ENCODE measurements at places on chromosomes 1 and 21.
A peak's percentile ranks its signal among the peaks of the same experiment; 100 is the strongest.

DNA sequence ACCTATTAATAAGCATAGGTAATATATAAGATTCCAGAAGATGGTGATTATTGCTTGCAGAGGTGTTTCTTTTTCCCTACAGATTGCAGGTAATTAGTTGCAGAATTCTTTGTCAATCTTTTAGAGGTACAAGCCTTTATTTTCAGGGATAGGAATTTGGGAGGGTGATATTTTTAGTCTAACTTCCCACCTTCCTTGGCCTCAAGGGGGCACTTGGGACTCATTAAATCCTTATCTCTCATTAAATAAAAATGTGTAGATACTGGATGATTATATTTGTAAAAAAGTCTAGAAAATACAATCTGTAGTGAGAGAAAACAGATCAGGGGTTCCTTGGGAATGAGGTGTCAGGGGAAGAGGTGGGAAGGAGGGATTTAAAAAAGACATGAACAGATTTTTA is 179.2 kb downstream of the PATJ start:
- H3K36me3 ChIP-seq, result no peaks in the 10 kb centered on the region
- H3K4me1 ChIP-seq, result no peaks in the 10 kb centered on the region
- H3K27me3 ChIP-seq, result no peaks in the 10 kb centered on the region
- H3K27ac ChIP-seq, result no peak overlapping the region
- DNase-seq, result no peak

- H3K36me3 ChIP-seq, result no peaks in the 10 kb centered on the region
- no peaks in the 10 kb centered on the region for H3K27me3 ChIP-seq
- H3K27ac ChIP-seq, result no peak overlapping the region
Measured at GRCh38 chr21:25408666-25409065, 198.6 kb downstream of the MRPL39 start.

GRCh38 chr1:117641536-117641935 is 35.7 kb downstream of the TENT5C start:
- H3K4me3 ChIP-seq, result no peak overlapping the region
- H3K27me3 ChIP-seq, result peaks cover 5% of the 10 kb centered on the region
- H3K4me1 ChIP-seq, result peaks cover 14% of the 10 kb centered on the region

- H3K36me3 ChIP-seq, result no peaks in the 10 kb centered on the region
- no peak overlapping the region for H3K27ac ChIP-seq
- H3K27me3 ChIP-seq, result no peaks in the 10 kb centered on the region
- H3K4me3 ChIP-seq, result no peak overlapping the region
- H3K4me1 ChIP-seq, result no peaks in the 10 kb centered on the region
Measured at GRCh38 chr1:220368352-220369265, 96.4 kb upstream of the RAB3GAP2 start.

- no peak overlapping the region for H3K4me3 ChIP-seq
- no peak overlapping the region for H3K27ac ChIP-seq
- H3K36me3 ChIP-seq, result no peaks in the 10 kb centered on the region
- H3K27me3 ChIP-seq, result no peaks in the 10 kb centered on the region
- H3K4me1 ChIP-seq, result peaks cover 9% of the 10 kb centered on the region
- no peak for DNase-seq
Measured at GRCh38 chr1:165884009-165884689, 56.7 kb downstream of the UCK2 start.

DNA sequence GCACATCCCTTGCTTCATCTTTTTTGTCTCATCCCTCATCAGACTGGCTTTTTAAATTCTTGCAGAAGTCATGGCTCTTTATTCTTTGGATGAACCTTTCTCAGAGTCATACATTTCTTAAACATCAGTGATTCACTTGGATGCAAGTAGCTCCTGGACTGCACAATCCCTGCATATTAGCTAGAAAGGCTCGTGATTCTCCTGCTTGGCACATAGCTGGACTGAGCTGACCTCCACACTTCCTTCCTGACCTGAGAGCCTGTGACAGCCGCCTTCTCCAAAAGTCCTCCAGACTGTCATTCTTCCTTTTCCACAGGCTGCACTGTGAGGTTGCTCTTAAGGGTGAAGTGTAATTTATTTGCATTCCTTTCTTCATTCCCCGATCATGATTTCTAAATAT is 109.4 kb downstream of the RGL1 start:
- DNase-seq, result no peak
- H3K27ac ChIP-seq, result no peak overlapping the region
- peaks cover 37% of the 10 kb centered on the region for H3K4me1 ChIP-seq
- no peak overlapping the region for H3K4me3 ChIP-seq

- H3K4me1 ChIP-seq, result no peaks in the 10 kb centered on the region
- H3K27me3 ChIP-seq, result no peaks in the 10 kb centered on the region
- H3K27ac ChIP-seq, result no peak overlapping the region
- H3K4me3 ChIP-seq, result no peak overlapping the region
Measured at GRCh38 chr1:13487957-13488356, 25.8 kb downstream of the LRRC38 start.

DNA sequence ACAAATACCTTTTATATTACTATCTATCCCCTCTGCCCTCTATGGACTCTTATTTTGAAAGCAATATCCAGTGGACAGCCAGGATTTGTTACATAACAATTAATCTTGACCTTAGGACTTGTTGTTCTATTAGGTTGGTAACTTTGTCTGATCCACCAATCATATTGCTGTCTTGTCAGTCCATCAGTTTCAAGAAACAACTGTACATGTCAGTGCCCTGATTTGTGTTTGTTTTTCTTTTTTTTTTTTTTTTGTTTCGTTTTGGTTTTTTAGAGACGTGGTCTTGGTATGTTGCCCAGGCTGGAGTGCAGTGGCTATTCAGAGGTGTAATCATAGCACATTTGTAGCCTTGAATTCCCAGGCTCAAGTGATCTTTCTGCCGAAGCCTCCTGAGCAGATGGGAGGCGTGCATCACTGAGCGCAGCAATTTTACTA is 1.5 kb upstream of the SCP2 start:
- H3K36me3 ChIP-seq, result no peaks in the 10 kb centered on the region
- H3K4me1 ChIP-seq, result peaks cover 23% of the 10 kb centered on the region
- no peak overlapping the region for H3K4me3 ChIP-seq
- H3K27me3 ChIP-seq, result peaks cover 59% of the 10 kb centered on the region

GRCh38 chr1:198107091-198107501 is 49.7 kb upstream of the NEK7 start:
- DNase-seq, result no peak
- no peaks in the 10 kb centered on the region for H3K27me3 ChIP-seq
- H3K4me1 ChIP-seq, result no peaks in the 10 kb centered on the region
- no peak overlapping the region for H3K27ac ChIP-seq
- H3K36me3 ChIP-seq, result no peaks in the 10 kb centered on the region

DNA sequence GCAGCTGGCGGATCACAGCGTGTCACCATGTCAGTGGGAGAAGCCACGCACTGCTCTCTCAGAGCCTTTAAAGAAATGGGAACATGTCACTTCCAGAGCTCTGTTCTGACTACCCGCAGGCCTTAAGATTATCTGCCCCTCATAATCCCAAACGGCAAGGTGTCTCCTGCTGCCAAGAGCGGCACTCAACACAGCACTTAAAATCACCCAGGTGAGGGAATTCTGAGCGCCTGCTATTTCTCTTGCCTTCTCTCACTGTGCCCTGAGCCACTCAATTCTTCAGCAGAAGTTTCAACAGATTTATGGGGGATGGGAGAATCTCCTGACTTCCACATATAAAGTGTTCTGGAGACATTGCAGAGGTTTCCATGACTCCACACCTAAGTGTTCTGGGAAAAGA is 137.9 kb downstream of the LMO4 start:
- no peaks in the 10 kb centered on the region for H3K27me3 ChIP-seq
- DNase-seq, result no peak
- H3K4me3 ChIP-seq, result no peak overlapping the region
- no peaks in the 10 kb centered on the region for H3K36me3 ChIP-seq

DNA sequence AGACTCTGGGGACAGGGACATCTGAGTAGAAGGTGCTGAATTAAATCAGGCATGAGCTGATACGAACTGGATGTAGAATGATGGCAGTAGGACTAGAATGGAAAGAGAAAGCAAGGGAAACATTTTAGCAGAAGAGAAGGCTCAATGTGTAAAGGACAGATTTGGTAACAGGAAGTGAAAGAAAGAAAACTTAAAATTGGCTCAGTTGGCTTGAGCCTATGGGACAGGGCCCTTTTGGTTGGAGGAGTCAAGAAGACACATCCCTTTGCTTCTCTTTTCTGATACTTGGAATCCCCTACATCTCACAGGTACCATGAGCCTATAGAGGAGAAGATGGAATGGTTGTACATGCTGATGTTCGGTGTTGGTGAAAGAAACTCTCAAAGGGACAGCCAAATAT is 300.6 kb upstream of the PLXNA2 start:
- no peaks in the 10 kb centered on the region for H3K27me3 ChIP-seq
- no peak for DNase-seq
- no peaks in the 10 kb centered on the region for H3K4me1 ChIP-seq

GRCh38 chr21:33299181-33299752 is 25.5 kb upstream of the IFNAR1 start:
- H3K4me1 ChIP-seq, result peaks cover 39% of the 10 kb centered on the region
- no peak overlapping the region for H3K27ac ChIP-seq
- no peak overlapping the region for H3K4me3 ChIP-seq
- H3K36me3 ChIP-seq, result peaks cover 11% of the 10 kb centered on the region
- DNase-seq, result peak; percentile 54

- DNase-seq, result no peak
- H3K27ac ChIP-seq, result no peak overlapping the region
- H3K27me3 ChIP-seq, result no peaks in the 10 kb centered on the region
- H3K36me3 ChIP-seq, result no peaks in the 10 kb centered on the region
Measured at GRCh38 chr1:99544328-99544727, 101.6 kb upstream of the PALMD start.

DNA sequence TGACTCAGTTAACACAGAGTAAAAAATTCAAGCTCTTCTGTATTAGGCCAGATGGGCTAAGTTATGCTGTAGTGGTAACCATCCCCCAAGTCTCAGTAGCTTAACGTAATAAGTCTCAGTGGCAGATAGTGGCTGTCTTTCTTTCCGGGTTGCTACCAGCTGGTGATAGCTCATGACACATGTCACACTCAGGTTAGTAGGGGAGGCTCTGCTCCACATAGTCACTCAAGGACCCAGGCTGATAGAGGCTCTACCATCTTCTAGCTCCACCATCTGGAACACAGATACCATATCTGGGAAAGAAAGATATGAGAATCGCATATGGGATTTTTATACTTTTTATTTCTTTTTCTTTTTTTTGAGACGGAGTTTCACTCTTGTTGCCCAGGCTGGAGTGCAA is 16.2 kb upstream of the MEF2D start:
- H3K27ac ChIP-seq, result no peak overlapping the region
- H3K4me1 ChIP-seq, result no peaks in the 10 kb centered on the region
- no peaks in the 10 kb centered on the region for H3K36me3 ChIP-seq
- no peak overlapping the region for H3K4me3 ChIP-seq
- H3K27me3 ChIP-seq, result no peaks in the 10 kb centered on the region

GRCh38 chr1:25523542-25523941 is 19.9 kb upstream of the LDLRAP1 start:
- H3K27me3 ChIP-seq, result no peaks in the 10 kb centered on the region
- no peak overlapping the region for H3K4me3 ChIP-seq
- DNase-seq, result peak; percentile 24
- no peaks in the 10 kb centered on the region for H3K4me1 ChIP-seq
- H3K36me3 ChIP-seq, result no peaks in the 10 kb centered on the region

DNA sequence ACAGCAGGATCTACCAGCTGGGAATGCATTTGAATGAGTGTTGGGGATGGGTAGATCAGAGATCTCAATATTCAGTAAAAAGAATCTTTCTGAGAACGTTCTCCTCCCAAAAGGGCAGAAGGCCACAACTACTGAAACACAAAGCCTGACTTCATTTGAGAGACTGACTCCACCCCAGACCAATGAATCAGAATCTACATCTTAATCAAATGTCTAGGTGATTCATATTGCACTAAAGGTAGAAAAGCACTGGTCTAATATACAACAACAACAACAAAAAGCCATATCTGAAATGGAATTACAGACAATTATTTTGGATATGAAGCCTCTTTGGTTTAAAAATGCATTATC is 123.9 kb downstream of the SMYD3 start:
- no peaks in the 10 kb centered on the region for H3K27me3 ChIP-seq
- H3K27ac ChIP-seq, result no peak overlapping the region
- no peaks in the 10 kb centered on the region for H3K36me3 ChIP-seq
- no peak for DNase-seq

GRCh38 chr1:230216896-230217295 is 149.9 kb downstream of the GALNT2 start:
- DNase-seq, result no peak
- no peak overlapping the region for H3K4me3 ChIP-seq
- no peaks in the 10 kb centered on the region for H3K27me3 ChIP-seq
- peaks cover 18% of the 10 kb centered on the region for H3K4me1 ChIP-seq

DNA sequence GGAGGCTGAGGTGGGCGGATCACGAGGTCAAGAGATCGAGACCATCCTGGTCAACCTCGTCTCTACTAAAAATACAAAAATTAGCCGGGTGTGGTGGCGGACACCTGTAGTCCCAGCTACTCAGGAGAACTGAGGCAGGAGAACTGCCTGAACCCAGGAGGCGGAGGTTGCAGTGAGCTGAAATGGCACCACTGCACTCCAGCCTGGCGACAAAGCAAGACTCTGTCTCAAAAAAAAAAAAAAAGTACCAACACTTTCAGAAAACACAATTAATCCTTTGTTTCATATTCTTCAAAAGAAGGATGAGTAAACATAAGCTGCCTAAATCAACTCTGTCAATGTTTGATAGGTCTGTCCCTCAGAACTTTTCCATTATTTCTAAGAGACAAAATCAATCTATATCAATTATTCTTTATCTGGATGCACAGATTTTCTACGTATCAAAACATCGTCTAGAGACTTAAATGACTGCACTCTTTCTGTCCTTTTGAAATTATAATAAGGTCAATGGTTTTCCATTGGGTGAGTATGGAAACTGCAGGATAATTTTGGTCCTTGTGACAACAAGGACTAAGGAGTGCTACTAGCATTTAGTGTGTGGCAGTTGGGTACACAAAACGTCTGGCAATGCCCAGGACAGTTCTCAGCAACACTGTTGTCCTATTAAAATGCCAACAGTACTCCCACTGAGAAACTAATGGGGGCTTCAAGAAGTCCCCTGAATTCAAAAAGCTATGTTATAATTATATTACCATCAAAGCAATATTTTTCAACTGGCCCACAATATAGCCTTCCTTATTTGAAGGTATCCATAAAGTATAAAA is 40.7 kb downstream of the LPGAT1 start:
- no peaks in the 10 kb centered on the region for H3K27me3 ChIP-seq
- no peak for DNase-seq
- peaks cover 8% of the 10 kb centered on the region for H3K36me3 ChIP-seq
- no peak overlapping the region for H3K27ac ChIP-seq

- no peaks in the 10 kb centered on the region for H3K27me3 ChIP-seq
- H3K36me3 ChIP-seq, result no peaks in the 10 kb centered on the region
- H3K27ac ChIP-seq, result no peak overlapping the region
- H3K4me1 ChIP-seq, result no peaks in the 10 kb centered on the region
- no peak for DNase-seq
Measured at GRCh38 chr21:44991538-44992483, 52.0 kb downstream of the SLX9 start.

- no peaks in the 10 kb centered on the region for H3K36me3 ChIP-seq
- no peak overlapping the region for H3K4me3 ChIP-seq
- H3K27ac ChIP-seq, result no peak overlapping the region
- peak; percentile 60 for DNase-seq
- H3K4me1 ChIP-seq, result peaks cover 5% of the 10 kb centered on the region
- H3K27me3 ChIP-seq, result no peaks in the 10 kb centered on the region
Measured at GRCh38 chr1:233281711-233282581, 13.6 kb downstream of the PCNX2 start.

Measured in common myeloid progenitor, CD34-positive (primary cell).